Lower lobe of right lung (tissue), 2 donors: ENCODE measurements at places on chromosomes 13 and 19. TPM values are rescaled to one million over a fixed set of nuclear protein-coding genes. Genes with fewer than 3 reads are reported as not detected.

Gene MYO1F
- total RNA-seq, result 162 TPM

Gene TTC9B
- not detected for total RNA-seq

Gene OR4F17
- not detected for total RNA-seq

Gene KIR3DL2
- total RNA-seq, result not detected

Gene WDR88
- not detected for total RNA-seq
